Adrenal gland (tissue), 19 donors: ENCODE measurements at places on chromosomes 5 and 9.

DNA sequence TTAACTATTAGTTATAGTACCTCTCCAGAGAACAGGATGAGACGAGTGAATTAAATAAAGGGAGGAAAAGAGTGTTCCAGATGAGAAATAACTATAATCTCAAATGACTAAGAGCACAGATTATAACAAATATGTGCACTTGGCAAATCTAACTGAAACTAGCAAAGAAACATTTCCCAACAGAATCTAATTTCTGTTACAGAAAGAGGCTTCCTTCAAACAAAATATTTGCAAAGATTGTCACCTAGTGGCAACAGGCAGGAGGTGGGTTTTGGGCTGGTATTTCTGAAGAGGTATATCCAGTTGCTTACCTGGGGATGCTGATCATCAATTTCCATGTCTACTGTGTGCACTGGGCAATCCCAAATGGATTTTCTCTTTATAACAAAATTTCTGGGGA is 5.6 kb upstream of the SPDL1 start:
- no peak for DNase-seq

- DNase-seq: no peak
Measured at GRCh38 chr9:86830356-86830755, 117.0 kb downstream of the GAS1 start.

DNA sequence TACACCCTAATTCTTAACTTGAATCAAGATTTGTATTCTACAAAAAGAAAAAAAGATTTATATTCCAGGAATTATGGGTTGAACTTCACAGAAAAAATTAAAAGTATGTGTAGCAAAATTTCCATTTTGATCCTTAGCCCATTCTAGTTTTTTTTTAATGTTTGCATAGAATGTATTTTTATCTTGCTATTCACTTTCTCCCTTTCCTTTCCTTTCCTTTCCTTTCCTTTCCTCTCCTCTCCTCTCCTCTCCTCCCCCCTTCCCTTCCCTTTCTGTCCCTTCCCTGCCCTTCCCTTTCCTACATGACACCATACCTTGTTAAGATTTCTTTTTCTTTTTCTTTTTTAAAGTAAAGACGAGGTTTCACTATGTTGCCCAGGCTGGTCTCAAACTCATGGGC is 542.5 kb upstream of the PTGER4 start:
- no peak for DNase-seq

DNA sequence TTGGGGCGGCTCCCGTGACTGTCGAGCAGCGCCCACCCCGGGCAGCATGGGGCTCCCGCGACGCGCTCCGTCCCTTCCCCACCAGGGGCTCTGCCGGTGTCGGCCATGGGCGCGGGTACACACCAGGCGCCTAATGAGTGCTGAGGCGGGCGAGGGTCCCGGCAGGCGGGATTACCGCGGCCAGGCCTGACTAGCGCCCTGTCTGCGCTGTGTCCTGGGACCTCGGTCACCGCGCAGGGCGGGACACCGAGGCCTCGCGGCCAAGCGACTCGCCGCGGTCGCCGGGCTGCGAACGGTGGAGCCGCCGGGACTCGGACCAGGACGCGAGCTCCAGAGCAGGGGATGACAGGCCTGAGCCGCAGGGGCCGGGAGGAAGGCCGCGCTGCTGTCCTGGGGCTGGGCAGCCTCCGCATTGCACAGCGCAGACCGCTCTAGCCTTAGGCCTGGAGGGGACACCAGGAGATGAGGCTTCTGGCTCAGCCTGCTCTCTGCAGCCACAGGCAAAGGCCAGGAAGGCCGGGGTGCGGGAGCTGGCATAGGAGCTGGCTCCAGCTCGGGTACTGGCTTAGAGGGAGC is 14.1 kb downstream of the LCN10 start:
- DNase-seq: no peak

GRCh38 chr9:16704116-16705110 is 166.1 kb downstream of the BNC2 start:
- peak; percentile 44 for DNase-seq

GRCh38 chr9:133488686-133489252 is 9.9 kb upstream of the SLC2A6 start:
- DNase-seq: no peak

- DNase-seq: peak; percentile 9
Measured at GRCh38 chr5:176733406-176734262, 76.7 kb upstream of the UNC5A start.

GRCh38 chr9:133991964-133992779 is at the start of gene VAV2:
TSS of gene VAV2 (minus strand) at chr9:133992324. CDS start at chr9:133992278, 46 bp downstream.
- DNase-seq: peak; percentile 85

- no peak for DNase-seq
Measured at GRCh38 chr5:133469252-133469651, 143.1 kb downstream of the FSTL4 start.

GRCh38 chr9:72443855-72444254 is 77.6 kb upstream of the TMC1 start:
- DNase-seq: no peak

GRCh38 chr5:65819905-65820240 is 97.9 kb downstream of the NLN start:
- no peak for DNase-seq

DNA sequence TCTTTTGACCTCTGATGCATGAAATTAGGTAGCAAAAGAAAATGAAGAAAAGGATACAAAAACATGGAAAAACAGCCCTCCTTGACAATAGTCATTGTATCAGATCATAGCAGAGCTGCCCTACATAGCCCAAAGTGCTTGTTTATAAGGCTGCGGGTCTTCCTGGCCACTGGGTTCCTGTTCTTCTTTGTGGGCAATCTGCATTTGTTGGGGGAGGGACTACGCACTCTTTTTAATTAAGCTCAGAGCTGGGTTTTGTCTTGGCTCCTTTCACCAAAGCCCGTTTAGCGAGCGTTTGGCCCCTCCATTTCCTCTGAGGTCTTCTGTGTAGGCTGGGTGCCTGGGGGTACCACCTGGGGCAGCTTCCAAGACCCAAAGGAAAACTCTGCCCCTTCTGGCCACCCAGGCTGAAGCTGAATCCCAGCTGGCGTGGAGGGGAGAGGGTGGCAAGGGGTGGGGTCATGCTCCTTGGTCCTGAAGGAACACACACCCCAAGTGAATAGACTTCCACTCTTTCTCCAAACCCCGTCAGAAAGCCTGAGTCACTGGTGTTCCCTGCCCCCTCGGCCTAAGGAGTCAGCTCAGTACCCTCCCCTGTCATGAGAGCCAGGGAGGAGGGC is 6.5 kb upstream of the PAX5 start:
- no peak for DNase-seq

DNA sequence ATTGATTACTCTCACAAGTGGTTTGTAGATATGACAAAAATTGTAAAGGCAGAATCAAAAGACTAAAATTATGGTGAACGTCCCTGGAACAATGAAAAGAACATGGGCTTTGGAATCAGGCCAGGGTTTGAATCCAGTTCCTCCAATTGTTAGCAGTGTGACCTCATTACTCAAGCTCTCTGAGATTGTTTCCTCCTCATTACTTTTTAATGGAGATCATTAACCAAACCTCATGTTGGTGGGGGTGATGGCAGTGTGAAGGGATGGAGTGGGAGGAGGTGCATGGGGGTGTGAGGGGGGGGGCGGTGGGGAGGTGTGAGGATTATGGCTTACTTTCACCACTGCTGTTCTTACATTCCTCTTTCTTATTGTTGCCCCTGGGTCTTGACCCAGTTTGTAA is 44.1 kb upstream of the FOXE1 start:
- no peak for DNase-seq

- no peak for DNase-seq
Measured at GRCh38 chr9:112249277-112249676, 74.2 kb upstream of the SUSD1 start.

DNA sequence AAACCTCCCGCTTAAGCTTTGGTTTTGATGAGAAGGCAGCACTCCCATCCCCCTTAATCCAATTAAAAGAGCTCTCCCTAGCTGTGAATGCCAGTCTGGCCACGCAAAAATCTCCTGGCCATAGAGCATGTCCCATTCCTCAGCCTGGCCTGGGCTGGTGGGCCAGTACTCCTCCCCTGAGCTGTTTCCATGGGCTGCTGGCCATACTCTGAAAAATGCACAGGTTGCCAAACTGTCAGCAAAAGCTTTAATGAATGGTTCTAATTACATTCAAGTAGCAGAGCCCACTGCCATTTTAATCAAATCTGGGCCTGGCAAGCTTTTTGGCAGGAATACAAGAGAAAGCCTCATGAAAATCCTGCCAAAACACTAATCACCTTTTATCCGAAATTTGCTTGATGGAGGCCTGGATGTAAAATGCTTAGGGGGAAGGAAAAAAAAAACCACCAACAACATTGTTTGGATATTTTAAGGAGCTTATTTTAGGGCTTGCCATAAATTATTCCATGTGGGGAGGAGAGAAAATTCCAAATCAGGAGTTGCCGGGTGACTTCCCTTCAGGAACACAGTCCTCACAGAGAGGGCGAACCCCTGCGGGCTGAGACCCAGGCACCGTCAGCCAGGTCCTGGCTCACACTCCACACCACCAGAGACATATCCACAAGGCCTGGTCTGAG is 243.3 kb downstream of the SEC61B start:
- no peak for DNase-seq

- no peak for DNase-seq
Measured at GRCh38 chr5:124712731-124713305, 33.6 kb downstream of the ZNF608 start.

DNA sequence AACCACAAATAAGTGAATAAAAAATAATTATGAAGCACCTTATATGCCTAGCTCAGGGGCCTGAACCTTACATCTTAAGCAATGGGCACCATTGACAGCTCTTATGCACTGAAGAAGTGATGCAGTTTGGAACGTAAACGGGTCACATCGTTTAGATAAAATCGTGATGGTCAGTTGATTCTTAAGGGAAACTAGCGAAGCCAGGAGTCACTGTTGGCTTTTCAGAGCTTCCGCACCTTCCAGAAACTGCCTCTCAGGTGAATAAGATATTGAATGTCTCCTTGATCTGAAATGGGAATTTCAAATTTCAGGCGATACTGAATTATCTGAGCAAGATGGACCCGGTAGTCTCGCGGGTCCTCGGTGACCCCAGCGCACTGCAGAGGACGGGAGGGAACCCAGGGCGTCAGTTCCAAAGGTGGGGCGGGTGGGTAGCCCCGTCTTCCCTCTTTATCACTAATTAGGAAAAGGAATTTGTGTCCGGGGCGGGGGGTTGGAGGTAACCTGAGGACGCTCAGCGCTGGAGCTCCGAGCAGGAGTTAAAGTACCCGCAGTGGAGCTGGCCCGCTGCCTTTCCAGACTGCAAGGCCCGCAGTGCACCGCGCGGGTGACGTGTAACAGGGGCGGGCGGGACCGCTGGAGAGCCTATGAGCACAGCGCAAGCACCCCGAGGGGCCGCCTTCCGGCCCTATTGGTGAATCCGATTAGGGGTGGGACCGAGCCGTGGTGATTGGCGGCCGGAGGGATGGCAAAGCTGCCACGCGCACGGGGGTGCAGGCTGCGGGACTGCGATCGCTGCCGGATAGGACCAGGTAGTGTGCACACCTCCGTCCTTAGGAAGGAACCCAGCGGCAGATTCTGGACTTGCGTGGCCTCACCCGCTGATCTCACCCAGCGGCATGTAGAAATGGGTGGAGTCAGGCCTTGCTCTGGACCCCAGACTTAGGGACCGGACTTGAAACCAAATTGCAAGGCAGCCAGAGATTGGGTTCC is 19.7 kb upstream of the GARNL3 start:
- peak; percentile 97 for DNase-seq

DNA sequence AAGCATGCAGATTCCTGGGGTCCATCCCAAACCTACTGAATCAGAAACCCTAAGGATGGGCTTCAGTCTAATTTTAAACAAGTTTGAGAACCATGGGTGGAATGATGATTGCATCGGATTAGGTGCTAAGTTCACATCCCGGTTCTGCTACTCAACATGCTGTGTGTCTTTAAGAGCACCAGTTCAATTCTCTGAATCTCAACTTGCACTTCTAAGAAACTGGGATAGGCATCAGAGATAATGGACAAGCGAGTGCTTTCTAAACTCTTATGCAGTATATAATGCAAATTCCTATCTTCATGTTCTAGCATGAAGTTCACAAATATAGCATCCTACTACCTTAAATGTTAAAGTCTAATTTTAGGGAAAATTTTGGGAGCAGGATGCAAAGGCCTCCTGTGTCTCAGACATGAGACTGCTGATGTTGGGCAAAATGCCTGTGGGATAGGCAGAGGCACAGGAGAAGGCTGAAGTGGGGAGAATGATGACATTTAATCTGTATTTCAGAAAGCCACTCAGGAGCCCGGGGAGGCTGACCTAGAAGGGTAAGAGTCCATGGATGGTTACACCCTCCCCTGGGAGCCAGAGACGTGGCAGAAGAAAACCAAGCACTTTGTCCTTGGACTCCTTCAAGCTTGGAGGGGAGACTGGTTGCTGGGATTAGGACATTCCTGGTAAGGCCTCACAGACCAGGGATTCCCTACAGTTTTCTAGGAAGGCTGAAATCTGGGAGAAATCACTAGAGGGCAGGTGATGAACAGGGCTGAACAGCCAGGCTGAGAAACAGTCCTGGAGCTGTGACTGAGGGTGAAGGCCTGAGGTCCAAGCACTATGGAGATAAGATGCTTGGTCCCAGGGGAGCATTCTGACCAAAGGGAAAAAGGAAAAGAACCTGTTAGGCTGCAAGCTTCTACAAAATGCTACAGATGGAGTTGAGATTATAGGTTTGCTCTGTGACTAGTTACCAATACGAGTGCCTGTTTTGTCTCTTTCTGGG is 311.9 kb upstream of the PANK3 start:
- no peak for DNase-seq

DNA sequence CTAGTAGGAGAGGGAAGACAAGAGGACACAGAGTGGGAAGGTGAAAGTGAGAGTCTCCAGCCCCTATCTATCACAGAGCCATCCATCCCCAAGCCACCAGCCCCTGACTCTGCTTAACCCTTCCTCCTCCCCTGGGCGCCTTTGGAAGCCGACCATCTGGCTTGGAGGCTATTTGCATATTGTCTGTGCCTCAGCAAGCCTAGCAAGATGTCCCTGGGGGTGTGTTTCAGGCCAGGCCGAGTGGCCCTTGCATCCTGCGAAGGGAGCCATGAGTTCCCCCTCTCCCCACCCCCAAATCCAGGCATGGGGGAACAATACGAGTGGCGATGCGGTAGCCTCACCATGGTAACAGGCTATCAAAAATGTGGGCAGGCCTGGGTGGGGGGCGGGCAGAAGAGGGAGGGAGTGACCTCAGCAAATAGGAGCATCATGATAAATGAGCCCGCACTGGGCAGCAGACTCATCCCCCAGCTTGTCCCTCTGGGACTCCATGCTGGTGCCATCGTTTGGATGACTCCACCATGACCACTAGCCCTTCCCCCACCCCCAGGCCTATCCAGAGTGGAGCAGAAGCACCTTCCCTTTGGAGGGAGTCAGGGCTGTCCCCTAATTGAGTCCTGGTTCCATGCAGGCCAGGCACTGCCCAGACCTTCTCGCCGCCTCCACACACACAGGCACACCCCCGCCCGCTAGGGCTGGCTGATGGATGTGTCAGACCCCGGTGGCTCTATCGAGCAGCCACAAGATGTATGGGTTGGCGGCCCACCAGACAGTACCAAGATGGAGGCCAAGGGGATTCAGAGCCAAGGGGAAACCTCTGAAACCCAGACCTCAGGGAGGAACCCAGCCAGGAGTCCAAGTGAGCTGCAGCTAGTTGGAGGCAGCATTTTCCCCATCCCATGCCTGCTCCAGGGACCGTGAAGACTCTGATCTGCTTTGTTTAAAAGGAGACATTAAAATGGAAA is 14.6 kb downstream of the URM1 start:
- DNase-seq: no peak

GRCh38 chr5:110248921-110249320 is 477.6 kb downstream of the TMEM232 start:
- DNase-seq: no peak

GRCh38 chr5:152270096-152270495 is 135.0 kb downstream of the NMUR2 start:
- no peak for DNase-seq
